ENCODE measurements at places on chromosomes 3 and 15.

DNA sequence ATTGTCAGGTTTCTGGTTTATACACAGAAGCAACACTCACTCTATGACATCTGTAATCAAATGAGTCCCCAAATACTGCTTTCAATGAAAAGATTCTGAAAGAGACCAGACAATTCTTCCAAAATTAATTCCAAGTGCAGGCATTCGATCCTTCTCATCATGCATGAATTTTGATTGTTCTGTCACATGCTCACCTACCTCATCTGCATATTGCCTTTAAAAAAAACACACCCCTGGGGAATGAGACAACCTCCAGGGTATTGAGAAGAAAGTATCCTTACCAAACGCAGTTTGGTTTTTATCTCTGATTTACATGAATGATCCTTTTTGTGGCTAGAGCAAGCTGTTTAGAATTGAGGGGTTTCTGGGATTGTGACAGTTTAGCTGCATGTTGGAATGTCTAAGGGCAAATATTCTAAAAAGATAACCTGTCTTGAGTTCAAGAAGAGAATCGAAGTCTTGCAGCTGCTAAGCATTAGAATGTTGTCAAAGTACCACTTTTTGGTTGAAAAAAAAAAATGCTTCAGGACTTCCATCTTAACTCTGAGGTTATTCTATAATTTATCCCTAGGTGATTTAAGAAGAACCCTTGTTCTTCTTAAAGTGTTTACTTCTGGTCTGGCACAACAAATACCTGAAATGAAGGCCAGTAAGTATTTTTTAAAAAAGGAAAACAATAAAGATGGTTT lies 653.1 kb downstream of the RBMS3 start:
- DNase-seq: no peak

DNA sequence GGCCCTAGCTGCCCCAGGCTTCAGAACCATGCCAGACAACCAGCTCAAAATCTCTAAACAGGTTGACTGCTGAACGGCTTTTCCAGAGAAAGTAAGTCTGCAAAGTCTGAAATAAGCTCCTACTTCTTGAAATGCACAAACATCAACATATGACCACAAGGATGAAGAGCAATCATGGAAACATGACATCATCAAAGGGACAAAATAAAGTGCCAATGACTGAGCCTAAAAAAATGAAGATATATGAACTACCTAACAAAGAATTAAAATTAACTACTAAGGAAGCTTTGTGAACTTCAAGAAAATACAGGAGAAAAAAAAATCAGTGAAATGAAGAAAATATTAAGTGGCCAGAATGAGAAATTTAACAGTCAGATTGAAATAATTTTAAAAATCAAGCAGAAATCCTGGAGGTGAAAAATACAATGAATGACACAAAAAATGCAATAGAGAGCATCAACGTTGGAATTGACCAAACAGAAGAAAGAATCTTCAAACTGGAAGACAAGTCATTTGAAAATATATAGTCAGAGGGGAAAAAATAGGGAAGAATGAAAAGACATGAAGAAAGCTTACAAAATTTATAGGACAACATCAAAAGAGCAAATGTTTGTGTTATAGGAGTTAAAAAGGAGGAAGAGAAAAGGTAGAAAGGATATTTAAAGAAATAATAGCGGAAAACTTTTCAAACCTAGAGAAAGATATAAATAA lies 364.2 kb downstream of the OCA2 start:
- DNase-seq: no peak

DNA sequence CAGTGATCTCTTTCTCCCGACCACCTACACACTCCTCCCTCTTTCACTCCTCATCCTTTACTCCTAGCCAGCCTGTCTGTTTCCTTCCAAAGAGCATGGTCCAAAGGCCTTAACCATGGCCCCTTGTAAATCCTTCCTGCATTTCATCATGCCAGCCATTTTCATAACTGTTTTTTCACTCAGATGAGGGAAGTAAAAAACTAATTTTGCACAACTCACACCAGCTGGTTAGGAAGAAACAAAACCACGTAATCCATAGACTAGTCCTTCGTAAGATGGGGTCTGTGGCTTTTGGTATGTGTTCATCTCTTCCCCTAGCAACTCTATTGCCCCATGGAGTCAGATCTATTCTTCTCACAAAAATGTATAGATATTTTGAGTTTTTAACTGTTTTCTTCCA lies 187.8 kb downstream of the SHOX2 start:
- DNase-seq: no peak

- no peak for DNase-seq
These were observed 9.1 kb downstream of the FES start for GRCh38 chr15:90893175-90894090.

DNA sequence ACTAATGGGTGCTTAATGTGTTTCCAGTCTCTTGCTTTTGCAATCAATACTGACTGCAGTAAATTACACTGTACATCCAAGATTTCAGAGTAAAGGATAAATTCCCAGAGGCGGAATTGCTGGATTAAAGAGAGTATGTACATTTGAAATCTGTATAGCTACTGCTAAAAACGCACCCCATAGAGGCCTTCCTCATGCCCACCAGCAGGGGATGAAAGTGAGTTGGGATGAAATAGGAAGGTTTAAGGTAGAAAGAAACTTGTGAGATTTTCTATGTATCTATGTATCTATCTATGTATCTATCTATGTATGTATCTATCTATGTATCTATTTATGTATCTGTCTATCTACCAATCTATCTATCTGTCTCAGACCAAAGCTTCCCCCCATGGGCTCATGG lies 28.4 kb downstream of the TMEM44 start:
- no peak for DNase-seq

Measured in SJSA1 (cell line).